Activated CD8-positive, alpha-beta memory T cell treated with anti-CD3 and anti-CD28 coated beads, Interleukin-2, amount 50 U/mL, for 4 hours (primary cell): ENCODE measurements at places on chromosomes 11 and 22.

DNA sequence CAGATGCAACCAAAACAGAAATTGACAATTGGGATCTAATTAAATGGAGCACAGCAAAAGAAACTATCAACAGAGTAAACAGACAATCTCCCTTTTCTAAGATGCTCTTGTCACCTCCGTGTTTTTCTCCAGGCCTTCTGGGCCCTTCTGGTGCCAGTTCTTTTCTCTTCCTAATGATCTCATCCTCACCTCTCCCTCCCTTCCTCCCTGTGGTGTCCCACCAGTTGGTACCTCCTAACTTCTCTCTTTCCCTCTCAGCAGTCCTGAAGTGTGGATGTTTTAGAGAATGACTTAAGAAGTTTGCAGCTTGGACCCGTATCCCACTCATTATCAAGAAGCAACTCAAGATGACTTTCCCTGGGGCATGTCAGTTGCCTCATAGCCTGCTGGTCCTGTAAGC, 6.4 kb downstream of the APOBEC3H start:
- no peak for DNase-seq

- no peak for DNase-seq
These were observed 23.3 kb upstream of the WEE1 start for GRCh38 chr11:9550191-9550628.

- DNase-seq: no peak
These were observed 18.7 kb downstream of the CRELD2 start for GRCh38 chr22:49936973-49937757.

GRCh38 chr11:844693-845644, 2.3 kb downstream of the TSPAN4 start:
- DNase-seq: no peak

DNA sequence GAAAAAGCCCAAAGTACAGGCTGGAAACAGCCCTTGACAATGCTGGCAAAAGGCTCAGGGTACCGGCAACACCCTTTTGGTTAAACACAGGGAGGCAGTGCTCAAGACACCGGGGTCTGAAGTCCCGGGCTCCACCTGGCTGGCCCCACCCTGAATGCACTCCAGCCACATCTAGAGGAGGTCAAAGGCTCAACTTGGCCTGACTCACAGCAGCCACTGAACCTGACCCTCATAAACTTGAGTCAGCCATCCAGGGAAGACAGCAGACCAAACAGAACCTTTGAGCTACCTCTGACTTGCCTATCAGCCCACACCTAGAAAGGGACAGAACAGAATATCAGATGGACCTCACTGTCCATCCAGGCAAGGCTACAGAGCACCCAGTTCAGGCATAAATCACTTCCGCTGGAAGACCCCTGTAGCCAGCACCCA, 3.8 kb downstream of the CFL1 start:
- DNase-seq: no peak

DNA sequence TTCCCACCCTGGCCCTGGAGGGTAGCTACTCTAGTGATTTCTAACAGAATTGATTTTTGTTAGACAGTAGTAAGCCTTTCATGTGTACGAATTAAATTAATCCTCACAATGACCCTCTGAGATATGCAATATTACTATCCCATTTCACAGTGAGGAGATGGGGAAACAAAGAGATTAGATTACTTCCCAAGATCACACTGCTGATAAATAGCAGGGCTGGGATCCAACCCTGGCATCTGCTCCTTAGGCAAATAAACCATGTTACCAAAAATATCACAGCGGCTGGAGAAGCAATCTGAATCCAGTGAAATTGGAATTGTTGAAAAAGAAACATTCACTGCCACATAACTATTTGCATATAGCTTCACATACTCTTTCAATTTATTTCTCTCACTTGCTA, 12.8 kb upstream of the CAVIN3 start:
- DNase-seq: no peak

GRCh38 chr22:36088292-36088691, 59.7 kb upstream of the RBFOX2 start:
- no peak for DNase-seq

- DNase-seq: no peak
These were observed 2.9 kb downstream of the FAM118B start for GRCh38 chr11:126214441-126214840.

DNA sequence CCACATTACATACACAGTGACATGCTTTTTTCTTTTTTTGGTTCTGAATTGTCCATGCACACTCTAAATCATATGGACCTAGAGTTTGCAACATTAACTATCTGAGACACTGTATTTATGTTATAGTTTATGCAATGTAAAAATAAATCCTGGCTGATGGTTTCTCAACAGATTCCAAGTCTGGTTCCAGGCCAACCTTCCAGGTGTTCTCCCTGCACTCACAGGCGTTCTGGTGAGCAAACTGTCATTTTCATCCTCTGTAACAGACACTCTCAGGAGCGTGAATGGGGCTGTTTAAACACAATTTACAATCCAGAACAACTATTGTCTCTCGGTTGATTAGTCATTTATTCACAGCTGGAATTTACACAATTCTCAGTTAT, 36.5 kb upstream of the ANKK1 start:
- no peak for DNase-seq

GRCh38 chr11:114153224-114153623, 93.7 kb downstream of the ZBTB16 start:
- no peak for DNase-seq

GRCh38 chr22:32967386-32968101, 90.6 kb downstream of the SYN3 start:
- DNase-seq: no peak

DNA sequence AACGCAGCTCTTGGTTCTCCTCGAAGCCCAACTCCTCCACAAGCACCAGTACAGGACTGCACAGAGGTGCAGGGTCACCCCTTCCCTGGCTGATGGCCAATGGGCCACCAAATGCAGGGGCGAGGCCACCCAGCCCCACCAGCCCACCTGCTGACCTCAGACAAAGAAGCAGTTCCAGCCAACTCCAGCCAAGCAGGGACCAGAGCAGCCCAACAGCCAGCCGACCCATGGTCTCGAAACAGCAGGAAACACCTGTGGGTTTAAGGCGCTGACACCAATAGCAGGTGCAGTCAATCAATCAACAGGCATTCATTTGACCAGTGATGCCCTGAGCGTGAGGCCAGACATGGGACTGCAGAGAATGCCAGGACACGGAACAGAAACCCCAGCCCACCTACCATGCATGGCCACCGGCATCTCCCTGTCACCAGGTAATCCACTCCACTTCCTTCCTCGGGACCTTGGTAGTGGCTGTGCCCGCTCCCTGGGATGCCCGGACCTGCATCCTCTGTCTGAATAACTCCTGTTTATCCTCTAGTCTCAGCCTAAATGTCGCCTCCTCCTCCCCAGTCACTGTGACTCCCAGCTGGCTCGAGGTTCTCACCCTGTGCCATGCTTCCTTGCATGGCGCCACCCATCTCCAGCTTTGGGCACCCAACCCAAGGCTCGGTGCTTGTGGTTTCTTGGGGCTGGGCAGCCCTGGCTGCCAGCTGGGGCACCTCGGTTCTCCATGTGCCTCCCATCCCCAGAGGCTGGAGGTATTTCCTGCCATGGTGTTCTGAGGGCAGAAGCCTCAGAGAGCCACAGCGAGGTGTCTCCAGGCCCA, 1475.4 kb downstream of the BRD1 start:
- DNase-seq: no peak

- DNase-seq: no peak
These were observed 25.4 kb downstream of the ATG13 start for GRCh38 chr11:46642627-46643335.

- DNase-seq: no peak
These were observed 4.6 kb upstream of the LGALS12 start for GRCh38 chr11:63501236-63501635.

DNA sequence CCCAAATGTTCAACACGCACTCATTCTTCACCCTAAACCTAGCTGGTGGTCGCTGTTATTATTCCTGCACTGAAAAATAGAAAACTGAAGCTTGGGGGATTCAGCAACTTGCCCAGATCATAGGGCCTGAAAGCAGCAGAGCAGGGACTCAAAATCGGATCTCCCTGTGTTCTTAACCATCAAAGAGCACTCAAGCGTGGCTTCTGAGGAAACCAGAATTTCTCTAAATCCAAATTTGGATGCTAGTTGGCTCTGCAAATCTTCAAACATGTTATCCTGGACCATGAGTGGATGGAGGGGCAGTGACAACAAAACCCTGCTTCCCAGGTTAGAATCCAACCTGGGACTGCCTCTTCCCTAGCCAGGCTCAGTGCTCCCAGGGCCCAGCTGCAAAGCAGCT, 11.6 kb upstream of the ARAP1 start:
- DNase-seq: no peak

GRCh38 chr22:44719586-44720368, 17.8 kb downstream of the PRR5 start:
- no peak for DNase-seq

DNA sequence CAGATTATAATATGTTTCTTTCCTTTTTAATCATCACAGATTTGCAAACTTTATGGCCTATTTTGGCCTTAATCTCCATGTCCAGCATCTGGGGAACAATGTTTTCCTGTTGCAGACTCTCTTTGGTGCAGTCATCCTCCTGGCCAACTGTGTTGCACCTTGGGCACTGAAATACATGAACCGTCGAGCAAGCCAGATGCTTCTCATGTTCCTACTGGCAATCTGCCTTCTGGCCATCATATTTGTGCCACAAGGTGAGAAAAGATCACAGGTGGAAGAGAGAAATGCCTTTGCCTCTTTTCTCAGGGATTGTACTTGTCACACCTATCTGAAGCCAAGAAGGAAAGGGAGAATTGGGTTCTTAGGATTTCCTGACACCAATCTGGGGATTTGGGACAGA, 36.9 kb downstream of the SLC22A9 start:
- no peak for DNase-seq

DNA sequence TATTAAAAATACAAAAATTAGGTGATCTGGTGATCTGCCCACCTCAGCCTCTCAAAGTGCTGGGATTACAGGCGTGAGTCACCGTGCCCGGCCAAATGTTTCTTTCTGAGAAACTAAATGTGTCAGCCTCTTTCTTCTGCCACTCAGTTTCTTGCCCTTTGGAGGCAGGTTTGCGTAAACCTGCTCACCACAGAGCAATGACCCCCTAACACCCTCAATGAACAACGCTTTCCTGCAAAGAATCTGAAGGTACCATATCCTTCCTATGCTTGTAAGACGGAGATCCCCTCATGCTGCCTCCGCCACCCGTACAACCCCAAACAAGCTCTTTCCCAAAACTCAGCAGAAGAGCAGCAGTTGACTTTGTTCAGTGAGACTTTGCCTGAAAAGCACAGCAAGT, 38.7 kb upstream of the TTLL12 start:
- DNase-seq: no peak

GRCh38 chr11:107606141-107606540, 15.2 kb downstream of the ELMOD1 start:
- DNase-seq: no peak

DNA sequence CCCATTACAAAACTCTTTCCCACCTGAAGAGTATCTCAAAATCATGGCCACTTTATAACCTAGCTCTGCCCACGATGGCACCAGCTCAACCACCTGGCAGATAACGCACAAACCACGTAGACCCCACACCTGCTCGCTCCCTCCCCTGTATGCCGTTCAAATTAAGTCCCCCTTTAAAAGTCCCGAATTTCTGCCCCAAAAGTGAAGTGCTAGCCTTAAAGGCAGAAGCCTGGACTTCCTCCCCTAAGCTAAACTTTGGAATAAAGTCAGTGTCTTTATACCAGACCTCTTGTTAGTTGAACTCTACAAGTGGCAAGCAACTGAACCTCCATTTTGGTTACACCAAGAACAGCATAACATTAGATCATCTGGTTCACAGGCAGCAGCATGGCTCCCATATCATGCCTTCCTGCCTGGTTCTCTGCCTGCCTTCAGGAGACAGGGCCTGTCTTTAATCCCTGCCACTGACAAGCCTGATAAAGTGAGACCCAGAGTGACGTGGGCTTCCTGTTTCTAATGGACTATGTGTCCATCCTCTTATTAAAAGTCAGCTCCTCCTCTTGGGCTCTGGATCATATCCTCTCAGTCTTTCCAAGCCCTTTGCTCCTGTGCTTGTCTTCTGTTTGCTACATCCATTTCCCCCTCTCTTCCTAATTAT, 32.6 kb upstream of the NNMT start:
- no peak for DNase-seq
